ENCODE measurements at places on chromosomes 5 and 9. TPM values are rescaled to one million over a fixed set of nuclear protein-coding genes. Genes with fewer than 3 reads are reported as not detected.

CATSPER3 gene
- 0.22 TPM for polyA plus RNA-seq

PRLR gene
- not detected for polyA plus RNA-seq

IL3 gene
- not detected for polyA plus RNA-seq

GRCh38 chr5:102755686-102756371, 724 bp downstream of the PAM start:
- no peak for DNase-seq

- DNase-seq = no peak
Observed at GRCh38 chr9:7520396-7520795, 279.2 kb downstream of the DMAC1 start.

MLANA gene
- polyA plus RNA-seq = not detected

- no peak for DNase-seq
Observed at GRCh38 chr9:96031366-96031824, 155.9 kb downstream of the ERCC6L2 start.

DNA sequence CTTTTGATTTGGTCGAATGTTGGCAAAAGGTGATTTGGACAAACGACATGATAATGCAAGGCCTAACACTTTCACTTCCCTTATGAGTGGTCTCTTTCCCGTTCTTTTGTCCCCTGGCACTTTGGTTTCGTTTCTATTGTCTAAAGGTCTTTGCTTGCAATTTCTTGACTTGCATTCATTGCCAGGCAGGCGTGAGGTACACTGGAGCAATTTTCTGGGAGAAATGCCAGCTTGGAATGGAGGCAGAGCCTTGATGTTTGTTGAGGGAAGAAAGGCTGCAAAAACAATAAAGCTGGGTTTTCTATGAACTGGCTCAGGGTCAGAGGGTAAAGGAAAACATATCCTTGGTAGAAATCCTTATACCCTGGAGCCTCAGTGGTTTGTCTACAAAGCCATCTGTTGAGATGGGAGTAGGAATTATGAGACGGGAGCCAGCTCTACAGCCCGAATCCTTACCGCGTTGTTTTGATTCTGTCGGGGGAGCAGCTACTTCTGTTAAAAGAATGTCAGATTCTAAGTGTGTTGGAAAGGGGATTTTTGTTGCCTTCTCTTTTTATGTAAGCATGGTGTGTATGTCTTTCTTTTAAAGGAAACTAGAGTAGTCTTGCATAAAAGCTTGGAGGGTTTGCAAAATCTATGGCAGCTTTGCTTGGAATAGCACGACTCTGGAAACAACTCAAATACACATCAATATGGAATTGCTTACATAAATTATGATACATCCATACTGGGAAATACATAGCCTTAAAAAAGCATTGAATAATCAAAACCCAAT, 158.9 kb downstream of the RMI1 start:
- no peak for DNase-seq

All from AG04450 (cell line).